ENCODE measurements at places on chromosomes 7 and 10.

DNA sequence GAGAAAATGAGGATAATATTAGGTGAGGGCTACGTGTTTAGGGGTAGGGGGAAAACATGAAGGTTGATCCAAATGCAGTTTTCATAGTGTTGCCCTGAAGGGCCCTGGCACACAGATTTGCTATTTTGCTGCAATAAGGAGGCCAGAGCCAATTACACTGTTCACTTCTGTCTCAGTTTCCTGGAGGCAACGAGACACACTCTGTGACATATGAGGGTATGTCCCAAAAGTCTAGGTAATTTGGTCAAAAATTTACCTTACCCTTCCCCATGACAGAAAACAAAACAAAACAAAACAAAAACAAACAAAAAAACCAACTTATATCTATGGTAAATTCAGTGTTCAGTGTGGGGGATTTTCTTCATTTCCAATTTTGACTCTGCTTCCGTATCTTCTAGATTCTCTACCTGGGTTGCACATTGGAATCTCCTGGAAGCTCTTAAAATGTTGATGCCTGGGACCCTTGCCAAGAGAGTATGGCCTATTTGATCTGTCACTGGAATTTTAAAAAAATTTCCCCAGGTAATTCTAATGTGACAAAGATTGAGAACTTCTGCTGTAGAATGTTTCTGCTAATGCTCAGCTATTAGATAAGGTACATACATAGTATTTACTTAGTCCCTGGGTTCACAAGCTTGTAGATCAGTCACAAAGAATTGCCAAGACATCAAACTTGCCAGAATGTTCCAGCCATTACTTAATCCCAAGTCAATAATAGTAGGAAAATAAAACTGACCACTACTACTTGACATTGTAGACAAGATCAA, 139.5 kb downstream of the SEMA3E start:
- no peak for DNase-seq

DNA sequence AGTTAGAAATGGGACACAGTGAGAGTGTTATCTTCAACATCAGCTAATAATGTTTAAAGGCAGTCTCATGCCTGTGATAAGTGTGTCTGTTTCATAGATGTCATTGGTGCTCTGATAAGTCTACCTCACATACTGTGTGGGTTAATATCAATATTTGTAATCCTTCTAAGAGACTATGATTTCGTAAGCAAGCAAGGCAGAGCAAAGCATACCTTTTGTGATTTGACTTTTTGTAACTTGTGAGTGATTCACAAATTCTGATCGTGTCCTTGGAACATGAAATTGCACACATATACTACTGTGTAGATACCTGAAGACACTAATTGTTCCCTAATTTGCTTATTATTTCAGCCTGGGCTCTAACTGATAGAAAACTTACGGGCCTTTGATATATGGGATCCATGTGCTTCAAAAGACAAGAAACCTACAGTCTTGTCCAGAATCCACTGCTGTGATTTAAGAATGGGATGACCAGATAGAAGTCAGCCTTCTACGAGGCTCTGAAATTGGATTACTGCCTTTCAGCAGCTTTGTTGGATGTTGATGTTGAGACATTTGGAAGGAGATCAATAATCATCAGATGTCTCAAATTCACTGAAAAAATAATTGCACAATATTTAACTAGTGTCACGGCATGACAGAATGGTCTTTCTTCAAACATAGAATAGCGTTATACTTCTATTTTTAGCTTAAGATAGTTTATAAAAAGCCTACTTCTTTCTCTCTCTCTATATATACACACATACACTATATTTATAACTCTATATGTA, 63.2 kb upstream of the KLF6 start:
- no peak for DNase-seq

- DNase-seq, result no peak
These were observed 139.1 kb downstream of the TCERG1L start for GRCh38 chr10:131172433-131172832.

DNA sequence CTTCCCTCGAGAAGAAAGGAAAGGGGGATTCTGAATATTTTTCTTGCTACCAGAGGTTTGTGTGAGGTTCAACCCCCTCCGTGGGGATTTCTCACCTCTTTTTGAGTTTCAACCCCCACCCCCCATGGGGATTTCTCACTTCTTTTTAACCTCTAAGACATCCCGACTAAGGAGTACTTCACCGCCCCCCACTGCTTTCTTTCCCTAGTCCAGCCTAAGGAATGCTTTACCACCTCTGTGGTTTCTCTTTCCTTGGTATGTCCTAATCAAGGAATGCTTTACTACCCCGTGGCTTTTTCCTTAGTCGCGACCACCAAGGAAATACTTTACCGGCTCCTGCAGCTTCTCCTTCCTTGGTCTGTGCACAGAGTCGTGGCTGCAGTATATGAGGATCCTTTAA, 149.4 kb downstream of the LYZL1 start:
- no peak for DNase-seq

DNA sequence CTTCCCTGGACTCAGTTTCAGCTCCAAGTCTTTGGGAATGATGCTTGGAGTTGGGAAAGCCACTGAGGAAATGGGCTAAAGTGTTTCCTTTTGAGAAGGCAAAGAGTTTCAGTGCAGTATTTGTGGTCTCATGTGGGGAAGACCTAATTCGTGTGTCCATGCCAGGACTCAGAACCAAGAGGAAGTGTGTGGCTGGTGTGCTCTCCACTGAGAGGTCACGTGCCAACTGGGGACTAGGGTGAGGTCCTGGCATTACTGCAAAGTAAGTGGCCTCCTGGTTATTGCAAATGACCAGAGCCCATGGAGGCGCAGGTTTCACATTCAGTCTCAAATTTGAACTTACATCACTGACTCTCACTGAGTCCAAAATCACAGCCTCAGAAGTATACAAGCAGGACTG, 48.6 kb upstream of the ITPRID1 start:
- DNase-seq, result no peak

DNA sequence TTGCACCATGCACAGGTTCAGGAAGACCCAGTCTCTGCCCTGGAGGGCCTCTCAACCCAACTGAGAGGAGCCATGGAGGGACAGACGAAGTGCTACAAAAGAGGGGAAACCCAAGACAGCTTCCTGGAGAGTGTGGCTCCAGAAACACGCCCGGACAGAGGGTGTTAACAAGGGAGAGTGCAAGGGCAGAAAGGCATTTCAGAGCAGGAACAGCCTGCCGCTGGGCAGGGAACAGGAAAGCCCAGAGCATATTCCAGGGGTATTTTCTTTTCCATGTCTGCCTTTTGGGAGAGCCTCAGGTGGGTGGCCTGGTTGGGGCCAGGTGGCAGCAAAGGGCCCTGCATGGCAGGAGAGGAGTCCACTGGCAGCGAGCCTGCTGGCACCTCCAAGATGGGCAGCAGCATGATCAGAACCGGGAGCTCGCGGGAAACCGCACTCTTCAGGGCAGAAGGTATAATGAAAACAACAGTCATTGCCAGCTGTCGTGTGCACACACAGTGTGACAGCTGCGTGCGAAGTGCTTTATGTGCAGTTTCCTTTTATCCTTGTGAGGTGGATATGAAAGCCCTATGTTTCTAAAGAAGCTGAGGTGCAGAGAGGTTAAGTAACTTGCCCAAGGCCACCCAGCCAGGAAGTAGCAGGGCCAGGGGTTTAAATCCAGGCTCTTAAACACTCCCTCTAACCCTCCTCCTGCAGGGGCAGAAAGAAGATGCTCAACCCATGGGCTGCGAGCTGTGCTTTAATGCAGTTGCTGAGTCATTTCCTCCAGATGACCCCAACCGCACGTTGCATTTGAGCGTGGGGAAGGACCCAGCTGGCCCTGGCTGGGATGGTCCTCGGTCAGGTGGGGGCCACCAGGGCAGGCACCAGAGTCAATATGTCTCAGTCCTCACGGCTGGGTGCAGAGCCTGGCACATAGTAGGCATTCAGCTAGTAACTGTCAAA, 128.6 kb downstream of the OAT start:
- DNase-seq, result no peak
